Activated CD8-positive, alpha-beta memory T cell treated with anti-CD3 and anti-CD28 coated beads for 1 hour (primary cell): ENCODE measurements at places on chromosomes 2 and 18.
A peak's percentile ranks its signal among the peaks of the same experiment; 100 is the strongest.

GRCh38 chr18:62714671-62715435 is 488 bp upstream of the PHLPP1 start:
- peak; percentile 82 for DNase-seq

DNA sequence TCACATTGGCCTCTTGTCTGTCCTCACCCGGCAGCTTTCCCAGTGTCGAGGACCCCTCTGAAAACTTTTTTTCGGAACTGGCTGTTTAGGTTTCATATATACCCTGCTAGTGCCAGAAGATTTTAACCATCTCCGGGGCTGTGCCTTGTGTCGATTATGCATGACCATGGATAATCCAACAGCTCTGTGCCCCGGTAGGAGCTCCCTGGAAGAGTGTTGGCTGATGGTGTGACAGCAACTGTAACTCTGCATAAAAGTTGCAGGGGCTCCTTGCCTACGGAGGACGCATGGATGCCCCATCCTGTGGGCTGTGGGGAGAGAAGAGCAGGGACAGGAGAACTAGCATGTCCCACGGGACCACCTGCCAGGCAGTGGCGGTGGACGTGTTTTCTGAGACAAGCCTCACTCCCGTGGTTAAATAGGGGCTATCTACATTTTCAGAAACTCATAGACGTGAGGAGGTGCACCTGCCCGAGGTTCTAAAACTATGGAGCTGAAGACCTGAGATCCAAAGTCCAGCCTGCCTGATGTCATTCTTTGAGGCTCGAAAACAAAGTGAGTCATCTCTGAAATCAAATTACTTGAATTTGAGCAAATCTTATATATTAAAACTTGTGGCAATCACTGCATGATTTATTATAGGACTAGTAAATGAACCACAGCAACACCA is 437.2 kb upstream of the HS6ST1 start:
- DNase-seq = no peak

GRCh38 chr18:23151414-23152099 is 16.3 kb downstream of the CABLES1 start:
- no peak for DNase-seq

DNA sequence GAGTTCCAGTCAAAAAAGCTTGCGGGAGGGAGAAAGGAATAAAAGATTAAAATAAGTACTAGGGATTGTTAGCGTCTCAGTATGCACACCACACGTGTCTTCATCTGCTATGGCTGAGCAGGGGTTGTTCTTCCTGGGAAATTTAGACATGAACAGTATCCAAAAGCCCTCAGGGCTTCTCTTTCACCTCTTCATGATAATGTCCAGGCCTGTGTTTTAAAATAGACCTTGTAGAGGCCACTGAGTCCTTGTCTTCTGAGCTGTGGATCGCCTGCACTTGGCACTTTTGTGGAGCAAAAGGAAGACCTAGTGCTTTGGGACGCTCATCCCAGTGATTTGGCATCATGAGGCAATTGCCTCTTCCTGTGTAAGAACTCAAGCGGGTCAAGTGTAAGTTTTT is 52.4 kb downstream of the CFAP221 start:
- DNase-seq = no peak

DNA sequence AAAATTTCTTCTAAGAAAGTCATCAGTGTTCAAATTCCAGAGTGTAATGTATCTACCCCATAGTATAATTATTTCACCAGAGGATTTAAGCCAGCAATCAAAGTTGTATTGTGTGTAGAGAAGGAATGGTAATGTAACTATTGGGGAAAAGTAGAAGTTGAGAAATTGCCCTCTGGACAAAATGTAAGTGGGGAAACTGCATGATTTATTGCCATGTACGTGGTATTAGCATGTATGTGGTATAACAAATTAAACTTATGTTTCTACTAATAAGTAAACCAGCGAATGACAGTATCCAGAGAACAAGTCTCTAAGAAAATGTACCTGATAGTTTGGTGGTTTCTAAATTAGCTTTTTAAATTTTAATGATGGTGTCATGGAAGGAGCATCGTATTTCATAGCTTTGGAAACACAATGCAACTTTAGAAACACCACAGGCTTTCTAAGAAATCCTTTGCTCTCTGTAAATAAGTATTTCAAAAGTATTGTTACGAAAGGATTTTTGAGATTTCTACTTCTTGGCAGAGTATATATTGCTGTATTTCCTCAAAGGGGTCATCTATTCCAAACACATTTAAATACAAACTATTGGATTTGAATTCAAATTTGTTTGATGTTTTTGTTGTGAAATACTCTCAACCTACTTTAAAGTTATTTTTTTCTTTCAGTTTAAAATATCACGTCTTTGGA is 1018.9 kb upstream of the ZEB2 start:
- no peak for DNase-seq

DNA sequence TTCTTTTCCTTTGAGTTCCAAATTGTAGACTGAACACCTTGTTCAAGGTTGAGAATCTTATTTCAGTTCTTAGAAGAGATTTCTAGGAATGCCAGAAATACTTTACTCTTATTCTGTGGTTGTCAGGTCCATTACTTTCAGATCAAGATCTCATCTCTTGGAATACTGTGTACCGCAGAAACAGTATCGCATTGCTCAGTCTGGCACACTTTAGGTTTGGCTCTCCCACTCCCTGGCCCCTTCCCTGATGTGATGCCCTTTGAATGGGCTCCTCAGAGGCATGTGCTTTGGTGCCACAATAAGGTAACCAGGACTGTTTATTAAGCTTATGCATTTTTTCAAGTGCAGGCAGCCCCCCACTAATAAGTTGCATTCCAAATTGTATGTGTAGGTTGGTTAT is 244.7 kb upstream of the FOSL2 start:
- no peak for DNase-seq

GRCh38 chr2:55038428-55038827 is 11.8 kb downstream of the RTN4 start:
- DNase-seq = no peak

DNA sequence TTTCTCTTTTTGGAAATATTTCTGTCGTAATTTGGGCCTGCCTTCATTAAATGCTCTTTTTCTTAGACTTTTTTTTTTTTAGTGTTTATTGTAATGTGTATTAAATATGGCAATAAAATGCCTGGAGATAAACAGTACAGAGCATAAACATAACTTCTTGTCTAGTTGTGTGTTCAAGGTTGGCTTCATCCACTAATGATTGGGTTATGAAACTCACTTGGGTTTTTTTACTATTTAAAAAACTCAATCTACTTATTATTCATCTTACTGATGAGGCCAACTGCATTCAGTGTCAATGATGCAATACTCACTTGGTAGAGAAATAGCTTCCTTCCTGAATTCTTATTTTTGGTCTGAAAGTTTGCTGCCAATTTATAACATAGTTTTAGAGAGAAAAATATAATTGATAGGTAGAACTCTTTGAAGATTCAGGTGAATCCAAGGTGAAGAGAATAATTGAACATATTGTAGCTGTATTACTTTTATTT is 144.2 kb upstream of the NABP1 start:
- no peak for DNase-seq

GRCh38 chr2:159637988-159638501 is 21.7 kb upstream of the BAZ2B start:
- no peak for DNase-seq

DNA sequence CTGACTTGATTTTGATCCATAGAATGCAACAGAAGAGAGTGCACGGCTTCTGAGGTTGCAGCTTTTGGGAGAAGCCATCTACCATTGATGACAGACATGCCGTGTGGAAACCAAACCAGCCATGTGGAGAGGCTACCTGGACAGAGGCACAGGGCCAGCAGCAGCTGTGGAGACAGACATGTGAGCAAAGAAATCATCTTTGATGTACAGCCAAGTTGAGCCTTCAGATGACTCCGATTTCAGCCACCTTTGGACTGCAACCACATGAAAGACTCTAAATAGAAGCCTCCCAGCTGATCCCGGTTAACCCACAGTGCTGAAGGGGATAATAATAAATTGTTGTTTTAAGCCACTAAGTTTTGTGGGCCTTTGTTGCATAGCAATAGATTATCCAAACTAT is 54.2 kb downstream of the TSN start:
- no peak for DNase-seq

GRCh38 chr18:60279391-60279790 is 93.2 kb downstream of the MC4R start:
- no peak for DNase-seq

- DNase-seq = no peak
These were observed 36.7 kb downstream of the ADCYAP1 start for GRCh38 chr18:941331-941730.

DNA sequence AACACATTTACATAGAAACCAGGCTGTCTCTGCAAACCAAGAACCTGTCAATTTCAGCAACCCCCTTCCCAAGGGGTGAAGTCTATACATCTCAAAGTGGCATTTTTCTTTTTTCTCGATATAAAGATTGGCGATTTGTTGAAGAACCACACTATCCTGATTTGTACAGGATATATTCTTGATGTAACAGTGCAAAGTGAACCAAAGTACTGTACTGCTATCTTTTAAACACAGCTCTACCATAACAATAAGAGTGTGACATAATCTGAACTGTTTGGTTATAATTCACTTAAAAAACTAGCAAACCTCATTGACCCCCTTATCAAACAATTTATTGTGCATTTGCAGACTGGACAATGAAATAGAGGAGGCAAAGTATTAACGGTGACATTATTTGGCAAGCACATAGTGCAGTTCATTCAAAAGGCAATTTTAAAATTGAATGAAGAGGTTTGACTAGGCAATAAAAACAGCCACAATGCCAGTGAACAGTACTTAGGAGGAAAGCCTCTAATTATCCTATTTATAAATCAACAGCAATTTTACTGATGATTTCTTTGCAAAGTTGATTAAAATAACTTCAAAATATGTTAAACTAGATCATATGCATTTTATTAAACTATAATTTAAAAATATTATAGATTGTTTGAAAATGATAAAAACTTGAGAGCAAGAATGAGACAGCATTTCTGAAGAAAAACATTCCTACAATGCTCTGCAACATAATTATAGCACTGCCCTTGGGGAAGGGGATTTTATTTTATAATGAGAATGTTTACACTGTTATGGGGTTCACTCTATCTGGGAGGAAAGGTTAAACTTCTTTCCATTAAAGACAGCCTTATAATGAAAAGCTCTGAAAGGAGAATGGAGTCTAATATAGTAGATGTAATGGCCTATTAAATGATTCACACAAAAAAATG is 440.9 kb downstream of the ZEB2 start:
- no peak for DNase-seq

GRCh38 chr18:6621437-6621836 is 108.1 kb upstream of the ARHGAP28 start:
- DNase-seq = no peak

GRCh38 chr2:170533156-170533555 is 182.0 kb upstream of the SP5 start:
- DNase-seq = no peak
